ENCODE measurements at places on chromosomes 6 and 20.

DNA sequence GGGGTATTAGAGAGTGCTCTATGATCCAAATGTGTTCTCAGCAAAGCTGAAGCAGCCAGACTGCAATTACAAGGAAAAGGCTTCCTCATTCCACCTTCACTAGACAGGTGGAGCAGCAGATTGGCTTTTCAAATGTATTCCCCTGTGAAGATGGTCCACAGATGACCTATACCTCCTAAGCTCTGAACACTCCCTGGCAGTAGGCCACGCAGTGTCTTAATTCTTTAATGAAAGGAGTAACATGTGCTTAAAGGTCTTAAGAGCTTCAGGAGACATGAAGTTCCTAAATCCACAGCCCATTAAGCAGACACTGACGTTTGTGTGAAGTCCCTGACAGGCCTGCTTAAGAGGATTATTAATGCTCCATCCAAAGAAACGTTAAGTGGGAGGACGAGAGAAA, 138.9 kb upstream of the NUP153 start:
- no peak for DNase-seq

DNA sequence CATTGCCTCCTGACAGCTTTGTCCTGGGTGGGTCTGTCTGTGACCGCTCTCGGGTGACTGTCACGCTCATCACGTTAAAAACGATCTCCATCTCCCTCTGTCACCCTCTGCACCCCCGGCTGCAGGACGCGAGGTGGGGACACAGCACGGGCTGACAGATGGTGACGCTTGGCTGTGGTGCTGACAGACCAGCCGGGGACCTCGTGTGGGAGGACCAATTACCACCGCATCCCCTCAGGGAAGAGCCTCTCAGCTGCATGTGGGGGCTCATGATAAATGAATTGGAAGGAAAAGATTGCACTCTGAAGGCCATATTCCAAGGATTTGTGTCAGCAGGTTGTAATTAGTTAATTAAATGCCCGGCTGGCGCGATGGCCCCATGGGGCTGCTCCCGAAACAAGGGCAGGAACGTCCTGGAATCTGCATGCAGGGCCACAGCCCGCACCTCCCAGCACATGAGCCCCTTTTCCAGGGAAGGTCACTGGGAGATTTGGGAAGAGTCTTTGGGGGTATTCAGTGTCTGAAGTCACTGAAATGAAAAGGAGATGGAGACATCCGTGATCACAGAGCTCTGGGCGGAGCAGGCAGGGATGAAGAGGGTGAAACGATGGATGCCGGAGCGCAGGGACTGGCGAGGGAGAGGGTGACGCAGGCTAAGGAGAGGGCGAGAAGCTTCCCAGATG, 87.1 kb downstream of the ERMARD start:
- DNase-seq: no peak

- DNase-seq: no peak
These were observed 738.1 kb downstream of the HDGFL1 start for GRCh38 chr6:23307516-23307915.

- no peak for DNase-seq
These were observed at the start of gene UNC5CL for GRCh38 chr6:41039060-41039998. UNC5CL (minus strand) TSS chr6:41039221; CDS start chr6:41035074, 4,147 bp downstream.

DNA sequence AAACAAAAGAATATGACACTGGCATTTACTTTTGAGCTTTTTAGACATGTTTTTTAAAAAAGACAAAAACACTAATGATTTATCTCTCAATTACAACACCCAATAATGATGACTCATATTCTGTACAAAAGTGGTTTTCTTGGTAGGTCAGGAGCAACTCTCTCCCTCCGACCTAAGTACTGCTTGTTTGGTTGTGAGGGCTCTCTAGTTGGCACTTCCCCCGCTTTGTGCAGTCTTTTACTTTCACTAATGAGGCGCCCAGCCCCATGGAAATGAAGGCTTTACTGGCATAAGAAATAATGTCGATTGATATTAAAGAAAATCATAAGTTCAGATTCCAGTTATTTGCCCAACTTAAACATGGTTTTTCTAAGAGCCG, 1.3 kb downstream of the KPNA5 start:
- DNase-seq: no peak

DNA sequence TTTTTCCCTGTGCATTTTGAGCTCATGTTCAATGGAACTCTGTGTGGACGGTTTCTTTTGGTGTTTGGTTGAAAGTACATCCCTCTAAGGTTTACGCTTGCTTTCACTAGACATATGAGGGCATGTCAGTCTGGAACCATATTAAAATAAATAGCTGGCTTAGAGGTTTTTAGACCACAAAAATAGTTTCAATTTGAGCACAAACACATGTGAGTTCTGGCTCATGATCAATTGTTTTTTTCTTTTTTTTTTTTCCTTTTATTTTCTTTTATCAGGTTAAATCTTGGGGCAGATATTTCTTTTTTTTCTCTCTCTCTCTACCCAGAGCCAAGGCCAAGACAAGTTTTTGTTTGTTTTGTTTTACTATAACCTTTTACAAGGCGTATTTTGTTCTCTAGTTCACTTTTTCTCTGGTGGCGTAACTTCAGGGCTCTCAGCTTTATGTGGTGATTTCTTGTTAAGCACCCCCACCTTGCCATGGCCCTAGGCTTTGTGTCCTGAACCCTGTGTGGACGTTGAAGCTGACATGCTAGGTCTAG, 92.9 kb downstream of the SHLD1 start:
- no peak for DNase-seq

DNA sequence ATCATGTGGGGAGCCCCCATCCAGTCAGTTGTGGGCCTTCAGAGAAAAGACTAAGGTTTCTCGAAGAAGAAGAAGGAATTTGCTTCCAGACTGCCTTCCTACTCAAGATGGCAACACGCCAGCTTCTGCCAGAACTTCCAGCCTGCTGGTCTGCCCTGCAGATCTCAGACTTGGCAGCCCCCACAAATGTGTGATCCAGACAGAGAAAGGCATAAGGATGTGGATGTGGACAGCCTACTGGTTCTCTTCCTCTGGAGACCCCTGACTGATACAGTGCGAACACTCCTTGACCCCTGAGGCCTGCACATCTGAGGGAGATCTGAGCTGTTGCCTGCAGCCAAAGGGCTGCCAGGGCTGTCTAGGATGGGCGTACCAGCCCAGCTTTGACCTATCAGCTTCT, 8.6 kb downstream of the GABRR1 start:
- DNase-seq: no peak

DNA sequence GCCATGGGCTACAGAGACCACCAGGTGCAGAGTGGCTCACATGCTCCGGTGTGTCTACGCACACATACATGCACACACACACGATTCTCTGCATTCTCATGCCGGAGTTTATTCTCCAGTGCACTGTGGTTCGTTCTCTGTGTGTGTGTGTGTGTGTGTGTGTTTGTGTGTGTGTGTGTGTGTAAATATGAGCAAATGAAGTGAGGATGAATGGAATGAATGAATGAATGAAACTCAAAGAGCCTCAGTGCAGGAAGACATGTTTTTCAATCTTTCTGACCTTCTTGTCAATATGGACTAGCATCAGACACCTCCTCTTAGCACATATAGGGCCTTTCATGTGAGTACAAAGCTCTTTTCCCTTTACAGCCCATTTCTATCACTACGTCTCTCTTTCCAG, 1.6 kb downstream of the TMEM74B start:
- DNase-seq: no peak

Data from epithelial cell of prostate (primary cell).